ENCODE measurements at places on chromosomes 11 and 22.

DNA sequence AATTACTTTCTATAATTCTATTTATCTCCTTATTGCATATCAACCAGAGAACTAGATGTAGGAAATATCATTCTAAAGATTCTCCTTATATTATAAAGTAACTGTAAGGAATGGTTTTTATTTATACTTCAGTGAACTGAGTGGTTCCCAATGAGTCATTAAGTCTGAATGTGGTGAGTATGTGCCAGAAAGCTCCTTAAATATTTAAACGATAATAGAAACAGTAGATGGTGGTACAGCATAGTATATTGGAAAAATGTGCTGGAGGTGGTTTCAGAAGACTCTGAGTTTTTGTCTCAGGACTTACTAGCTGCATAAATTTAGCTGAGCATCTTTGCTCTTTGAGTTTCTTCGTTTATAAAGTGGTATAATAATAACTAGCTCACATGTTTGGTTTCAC is 653.5 kb downstream of the FAM181B start:
- no peak for DNase-seq

- no peak for DNase-seq
Observed at GRCh38 chr11:61540528-61540927, 32.0 kb downstream of the LRRC10B start.

DNA sequence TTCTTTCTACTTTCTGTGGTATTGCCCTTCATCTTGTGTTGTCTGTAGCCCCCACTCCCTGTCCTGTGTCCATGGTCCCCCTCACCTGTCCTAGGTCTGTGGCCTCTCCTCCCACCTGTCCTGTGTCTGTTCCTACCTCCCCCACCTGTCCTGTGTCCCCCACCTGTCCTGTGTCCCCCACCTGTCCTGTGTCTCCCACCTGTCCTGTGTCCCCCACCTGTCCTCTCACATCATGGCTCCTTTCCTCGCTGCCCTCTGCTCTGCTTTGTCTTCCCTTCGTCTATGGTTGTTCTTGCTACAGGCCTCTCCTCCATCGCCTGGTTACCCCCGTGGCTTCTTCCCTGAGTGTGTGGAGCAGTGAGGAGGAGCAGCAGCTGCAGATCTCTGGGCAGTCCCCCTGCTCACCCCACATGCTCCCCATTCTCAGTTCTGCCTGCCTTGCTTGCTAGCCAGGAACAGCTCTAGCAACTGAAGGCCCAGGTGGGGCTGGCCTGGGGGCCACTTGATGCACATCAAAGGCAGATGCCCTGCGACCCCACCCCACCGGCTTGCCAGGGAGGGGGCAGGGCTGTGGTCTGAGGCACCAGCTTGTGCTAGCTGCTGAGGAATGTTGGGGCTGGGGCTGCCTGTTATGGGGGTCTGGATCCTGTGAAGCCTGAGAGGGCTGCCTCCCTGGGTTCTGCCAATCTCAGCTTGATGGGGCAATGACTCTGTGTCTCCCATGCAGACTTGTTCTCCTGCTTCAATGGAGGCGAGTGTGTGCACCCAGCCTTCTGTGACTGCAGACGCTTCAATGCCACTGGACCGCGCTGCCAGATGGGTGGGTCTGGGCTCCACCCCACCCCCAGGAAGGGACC is 5.6 kb downstream of the OTOG start:
- DNase-seq, result no peak

DNA sequence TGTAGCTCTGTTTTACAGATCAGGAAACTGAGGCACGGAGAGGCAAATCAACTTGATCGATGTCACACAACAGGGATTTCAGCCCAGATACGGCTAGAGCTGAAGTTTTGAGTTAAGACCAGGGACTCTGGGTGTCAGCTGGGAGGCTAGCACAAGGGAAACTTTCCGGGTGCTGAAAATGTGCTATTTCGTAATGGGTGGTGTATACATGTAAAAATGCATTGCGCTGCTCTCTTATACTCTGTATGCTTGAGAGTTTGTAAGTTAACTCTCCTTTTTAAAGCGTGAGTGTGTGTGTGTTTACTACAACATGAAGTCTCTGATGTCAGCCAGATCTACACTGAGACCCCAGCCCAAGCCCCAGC is 227.6 kb downstream of the MN1 start:
- DNase-seq, result no peak

GRCh38 chr22:50724616-50725015 is 13.4 kb upstream of the ACR start:
- DNase-seq, result no peak

GRCh38 chr11:126871792-126872191 is 128.8 kb downstream of the KIRREL3 start:
- DNase-seq, result no peak

DNA sequence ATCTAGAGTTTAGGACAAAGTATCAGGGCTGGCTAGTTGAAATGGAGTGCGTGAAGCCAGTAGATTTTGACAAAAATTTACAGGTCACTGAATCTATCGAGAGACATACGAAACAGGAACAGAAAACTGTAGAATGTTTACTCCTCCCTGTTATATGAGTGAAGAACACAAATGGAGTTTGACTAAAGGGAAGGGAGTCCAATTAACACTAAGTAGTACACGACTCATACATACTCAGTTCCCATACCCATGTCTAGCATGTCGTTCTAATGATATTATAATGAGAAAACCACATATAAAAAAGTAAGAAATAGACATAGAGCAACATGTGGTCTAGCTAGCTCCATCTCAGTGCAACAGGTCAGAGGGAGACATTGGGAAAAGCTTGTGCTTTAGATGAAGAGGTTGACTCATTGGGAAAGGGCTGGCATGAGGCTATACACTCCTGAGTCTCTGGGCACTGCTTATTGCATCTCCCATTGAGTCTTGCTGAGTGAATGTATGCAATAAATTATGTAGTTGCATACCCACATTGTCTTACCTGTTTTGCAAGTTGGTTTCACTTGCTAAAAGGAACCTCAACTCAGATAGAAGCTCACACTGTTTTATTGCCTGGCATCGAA is 43.5 kb downstream of the CD44 start:
- DNase-seq, result no peak

GRCh38 chr11:102712137-102712536 is 6.6 kb upstream of the MMP27 start:
- no peak for DNase-seq

- no peak for DNase-seq
Observed at GRCh38 chr11:67120881-67121710, 2.0 kb downstream of the KDM2A start.

GRCh38 chr11:5580577-5580976 is at the start of gene OR52B6:
Gene OR52B6 (plus strand): TSS chr11:5580877. CDS start chr11:5580877, 0 bp downstream.
- no peak for DNase-seq

- DNase-seq, result no peak
Observed at GRCh38 chr11:21820176-21820575, 372.7 kb upstream of the ANO5 start.

Measured in WTC11 (cell line).